Endothelial cell of umbilical vein (primary cell): ENCODE measurements at places on chromosomes 12 and 14. TPM values are rescaled to one million over a fixed set of nuclear protein-coding genes. Genes with fewer than 3 reads are reported as not detected.

DNA sequence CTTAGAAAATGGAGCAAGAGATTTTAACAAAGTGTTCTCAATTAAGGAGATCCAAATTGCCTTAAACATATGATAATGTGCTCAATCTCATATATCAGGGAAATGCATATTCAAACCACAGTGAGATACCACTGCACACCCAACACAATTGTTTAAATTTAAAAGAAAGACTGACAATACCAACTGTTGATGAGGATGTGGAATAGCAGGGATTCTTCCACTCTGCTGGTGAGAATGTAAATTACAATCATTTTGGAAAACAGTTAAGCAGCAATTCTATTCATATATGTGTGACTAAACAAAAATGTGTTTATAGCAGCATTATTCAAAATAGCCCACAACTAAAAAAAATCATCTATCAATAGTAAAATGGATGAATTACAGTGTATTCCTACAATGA is 144.2 kb downstream of the KICS2 start:
- H3K27me3 ChIP-seq, result no peaks in the 10 kb centered on the region
- peak; percentile 15 for DNase-seq
- no peak overlapping the region for H3K27ac ChIP-seq
- H3K4me3 ChIP-seq, result no peak overlapping the region
- no peaks in the 10 kb centered on the region for H3K4me1 ChIP-seq
- no peaks in the 10 kb centered on the region for H3K36me3 ChIP-seq

DNA sequence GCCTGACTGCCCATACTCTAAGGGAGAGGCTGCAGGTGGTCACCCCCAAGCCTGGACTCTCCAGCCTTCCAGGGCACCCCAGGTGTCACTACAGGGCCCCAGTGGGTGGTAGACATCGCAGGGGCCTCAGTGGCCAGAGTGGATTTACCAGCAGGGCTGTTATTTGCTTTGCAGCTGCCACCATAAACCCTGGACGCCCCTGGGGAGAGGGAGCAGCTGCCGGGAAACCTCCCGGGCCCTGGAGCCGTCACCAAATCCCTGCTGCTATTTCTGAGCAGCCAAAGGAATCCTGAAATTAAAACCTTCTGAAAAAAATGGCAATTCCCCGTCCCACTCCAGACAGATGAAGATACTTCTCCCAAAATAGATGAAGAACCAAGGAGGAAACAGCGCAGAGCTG is 13.9 kb downstream of the TMEM119 start:
- peaks cover 2% of the 10 kb centered on the region for H3K27me3 ChIP-seq
- H3K4me3 ChIP-seq, result no peak overlapping the region
- H3K27ac ChIP-seq, result no peak overlapping the region
- no peaks in the 10 kb centered on the region for H3K4me1 ChIP-seq
- no peak for DNase-seq

- DNase-seq, result no peak
- no peak overlapping the region for H3K4me3 ChIP-seq
- no peak overlapping the region for H3K27ac ChIP-seq
- H3K36me3 ChIP-seq, result no peaks in the 10 kb centered on the region
- no peaks in the 10 kb centered on the region for H3K4me1 ChIP-seq
Observed at GRCh38 chr14:87155856-87156488, 837.0 kb downstream of the GALC start.

The ENDOU gene
- not detected in 2 replicates for total RNA-seq

DNA sequence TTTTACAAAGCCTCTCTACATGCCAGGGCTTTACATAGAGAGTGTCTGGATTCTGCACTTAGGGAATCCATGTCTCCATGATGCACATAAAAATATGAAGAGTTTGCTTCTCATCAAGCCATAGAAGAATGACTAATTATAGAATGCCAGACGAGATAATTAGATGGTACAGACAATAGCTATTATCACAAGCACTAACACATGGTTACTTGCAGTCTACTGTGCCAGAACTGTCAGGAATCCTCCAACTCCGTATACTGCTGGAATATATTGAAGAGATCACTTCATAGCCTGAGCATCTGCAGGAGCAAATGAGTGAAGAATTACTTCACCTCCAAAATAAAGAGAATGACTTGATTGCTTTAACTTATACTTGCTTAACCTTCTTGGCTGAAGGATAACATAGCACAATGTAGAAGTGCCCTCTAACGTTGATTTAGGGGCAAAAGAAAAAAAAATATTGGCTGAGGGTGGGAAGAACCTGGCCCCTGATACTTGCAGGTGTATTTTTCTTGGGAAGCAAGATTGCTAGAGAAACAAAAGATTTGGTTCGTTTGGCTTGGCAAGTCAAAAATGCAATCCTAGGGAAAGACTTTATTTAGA is 272.8 kb upstream of the FAR2 start:
- peak; percentile 14 for DNase-seq
- H3K4me3 ChIP-seq, result no peak overlapping the region
- no peak overlapping the region for H3K27ac ChIP-seq
- no peaks in the 10 kb centered on the region for H3K4me1 ChIP-seq

DNA sequence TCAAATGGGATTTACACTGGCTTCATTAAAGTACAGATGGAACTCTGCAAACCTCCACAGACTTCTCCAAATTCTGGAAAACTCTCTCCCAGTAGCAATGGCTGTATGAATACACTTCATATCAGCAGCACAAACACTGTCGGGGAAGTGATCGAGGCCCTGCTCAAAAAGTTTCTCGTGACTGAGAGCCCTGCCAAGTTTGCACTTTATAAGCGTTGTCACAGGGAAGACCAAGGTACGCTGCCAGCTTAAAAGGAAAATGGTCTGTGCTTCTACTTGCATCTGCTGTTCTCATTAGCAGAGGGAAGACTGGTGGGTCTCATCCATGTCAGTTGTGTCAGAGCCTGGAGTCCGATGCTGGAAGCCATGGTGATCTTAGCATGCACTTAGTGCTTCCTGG is 71.0 kb downstream of the GNS start:
- no peak overlapping the region for H3K4me3 ChIP-seq
- H3K27me3 ChIP-seq, result no peaks in the 10 kb centered on the region
- H3K4me1 ChIP-seq, result peaks cover 2% of the 10 kb centered on the region
- no peak for DNase-seq
- no peak overlapping the region for H3K27ac ChIP-seq
- H3K36me3 ChIP-seq, result peaks cover 6% of the 10 kb centered on the region

The RTN1 gene
- total RNA-seq, result 0.29 TPM in 1 of 2 replicates, not detected in the other

- H3K4me1 ChIP-seq, result no peaks in the 10 kb centered on the region
- H3K36me3 ChIP-seq, result no peaks in the 10 kb centered on the region
- no peak overlapping the region for H3K4me3 ChIP-seq
- DNase-seq, result peak; percentile 8
Observed at GRCh38 chr14:34059037-34059924, 108.4 kb upstream of the EGLN3 start.

The INSM2 gene
- not detected in 2 replicates for total RNA-seq

The ERBB3 gene
- total RNA-seq, result 0.11 TPM in 1 of 2 replicates, not detected in the other

The NEUROD4 gene
- not detected in 2 replicates for total RNA-seq

The CIROP gene
- not detected in 2 replicates for total RNA-seq

The LBHD2 gene
- not detected in 2 replicates for total RNA-seq

The SLCO1A2 gene
- total RNA-seq, result not detected in 2 replicates

The HPD gene
- not detected in 2 replicates for total RNA-seq

DNA sequence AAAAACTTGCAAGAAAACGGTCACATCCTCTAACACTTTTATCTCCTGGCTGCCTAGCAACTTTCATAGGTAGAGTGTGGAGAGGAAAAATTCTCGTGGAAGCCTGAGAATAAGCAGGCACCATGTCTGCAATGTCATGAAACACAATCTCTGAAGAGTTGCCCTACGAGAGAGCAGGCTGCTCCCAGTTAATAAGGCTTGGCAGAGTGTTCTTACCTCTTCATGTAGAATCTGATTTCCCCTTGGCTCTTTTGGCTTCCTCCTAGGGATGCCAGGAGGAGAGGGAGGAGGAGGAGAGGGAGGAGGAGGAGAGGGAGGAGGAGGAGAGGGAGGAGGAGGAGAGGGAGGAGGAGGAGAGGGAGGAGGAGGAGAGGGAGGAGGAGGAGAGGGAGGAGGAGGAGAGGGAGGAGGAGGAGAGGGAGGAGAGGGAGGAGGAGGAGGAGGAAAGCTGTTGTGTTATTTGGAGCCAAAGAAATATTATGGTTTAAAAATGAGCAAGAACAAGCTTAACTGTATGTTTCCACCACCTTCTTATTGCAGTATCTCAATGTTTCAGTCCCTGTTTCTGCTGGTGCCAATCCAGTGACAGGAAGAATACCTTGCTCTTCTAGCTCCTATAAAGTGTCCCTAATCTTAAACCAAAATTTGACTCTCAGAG is 52.9 kb downstream of the EGLN3 start:
- no peak overlapping the region for H3K27ac ChIP-seq
- H3K27me3 ChIP-seq, result no peaks in the 10 kb centered on the region
- no peak for DNase-seq
- H3K36me3 ChIP-seq, result no peaks in the 10 kb centered on the region
- H3K4me3 ChIP-seq, result no peak overlapping the region
- no peaks in the 10 kb centered on the region for H3K4me1 ChIP-seq

The C12orf56 gene
- not detected in 2 replicates for total RNA-seq

GRCh38 chr12:127893895-127894609 is 372.9 kb upstream of the TMEM132C start:
- no peaks in the 10 kb centered on the region for H3K27me3 ChIP-seq
- DNase-seq, result no peak
- no peak overlapping the region for H3K27ac ChIP-seq
- no peaks in the 10 kb centered on the region for H3K36me3 ChIP-seq
- H3K4me1 ChIP-seq, result no peaks in the 10 kb centered on the region

The DHH gene
- total RNA-seq, result 3.3 and 3.9 TPM in 2 replicates

The DLK1 gene
- not detected in 2 replicates for total RNA-seq
